Stimulated activated CD4-positive, alpha-beta T cell treated with anti-CD3 and anti-CD28 coated beads, Interleukin-12 subunit alpha, Interleukin-12 subunit beta, amount 100 ng/mL, for 48 hours (primary cell): ENCODE measurements at places on chromosomes 5 and 9.

DNA sequence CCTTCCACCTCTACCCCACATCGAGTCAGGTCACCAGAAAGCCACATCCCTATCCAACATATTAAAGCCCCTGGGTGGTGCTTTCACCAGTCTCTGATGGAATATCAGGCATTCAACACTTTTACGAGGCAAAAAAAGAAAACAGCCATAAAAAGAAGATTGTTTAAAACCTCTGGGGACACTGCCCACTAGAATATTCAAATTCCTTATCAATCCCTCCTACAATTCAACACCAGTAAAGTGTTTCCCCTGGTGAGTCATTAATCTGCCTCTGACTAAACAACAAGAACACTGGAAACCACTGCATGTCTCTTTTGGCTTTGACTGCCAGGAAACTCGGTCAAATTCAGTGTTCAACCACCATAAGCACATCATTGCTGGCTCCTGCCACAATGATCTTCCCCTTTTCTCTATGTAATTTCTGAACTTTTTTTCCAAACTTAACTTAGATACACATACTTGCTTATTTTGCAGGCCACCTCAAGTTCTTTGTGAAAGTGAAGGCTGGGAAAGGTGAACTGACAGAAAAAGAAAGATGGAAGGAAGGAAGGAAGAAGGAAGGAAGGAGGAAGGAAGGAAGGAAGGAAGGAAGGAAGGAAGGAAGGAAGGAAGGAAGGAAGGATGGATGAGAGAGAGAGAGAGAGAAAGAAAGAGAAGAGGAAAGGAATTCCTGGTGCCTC is 105.3 kb downstream of the PAX5 start:
- DNase-seq, result no peak

GRCh38 chr5:81906086-81906485 is 65.7 kb upstream of the ATG10 start:
- DNase-seq, result no peak

GRCh38 chr5:57772512-57772911 is 289.9 kb upstream of the ACTBL2 start:
- no peak for DNase-seq

- DNase-seq, result no peak
Observed at GRCh38 chr5:89878140-89879132, 531.1 kb downstream of the CETN3 start.

DNA sequence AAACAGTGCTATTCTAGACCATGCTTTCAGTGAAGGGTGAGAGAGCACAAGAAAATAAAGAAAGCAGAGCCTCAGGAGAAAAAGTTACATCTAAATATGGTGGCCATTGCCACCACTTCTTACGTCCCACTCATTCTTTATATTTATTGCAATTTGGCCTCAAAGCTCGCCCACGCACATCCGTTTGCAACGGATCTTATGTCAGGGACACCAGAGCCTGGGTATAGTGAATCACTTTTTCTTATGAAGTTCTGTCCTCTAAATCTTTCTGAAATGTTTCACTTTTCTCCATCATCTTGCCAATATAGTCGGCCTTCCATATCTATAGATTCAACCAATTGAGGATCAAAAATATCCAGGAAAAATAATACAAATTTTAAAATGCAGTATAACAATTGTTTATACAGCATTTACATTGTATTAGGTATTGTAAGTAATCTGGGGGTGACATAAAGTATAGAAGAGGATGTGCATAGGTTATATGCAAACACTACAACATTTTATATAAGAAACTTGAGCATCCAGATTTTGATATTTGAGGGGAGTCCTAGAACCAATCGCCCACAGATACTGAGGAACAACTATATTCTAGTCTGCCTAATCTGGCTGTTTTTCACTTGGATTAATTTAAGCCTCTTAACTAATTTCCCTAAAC is 35.2 kb downstream of the GOLPH3 start:
- DNase-seq, result peak; percentile 66

- DNase-seq, result no peak
Observed at GRCh38 chr9:21852754-21853153, 50.3 kb downstream of the MTAP start.

GRCh38 chr5:107388141-107388861 is 282.4 kb downstream of the EFNA5 start:
- no peak for DNase-seq

GRCh38 chr9:116342061-116342460 is 188.5 kb downstream of the PAPPA start:
- no peak for DNase-seq

GRCh38 chr5:158725297-158725851 is 374.3 kb downstream of the EBF1 start:
- DNase-seq, result no peak

DNA sequence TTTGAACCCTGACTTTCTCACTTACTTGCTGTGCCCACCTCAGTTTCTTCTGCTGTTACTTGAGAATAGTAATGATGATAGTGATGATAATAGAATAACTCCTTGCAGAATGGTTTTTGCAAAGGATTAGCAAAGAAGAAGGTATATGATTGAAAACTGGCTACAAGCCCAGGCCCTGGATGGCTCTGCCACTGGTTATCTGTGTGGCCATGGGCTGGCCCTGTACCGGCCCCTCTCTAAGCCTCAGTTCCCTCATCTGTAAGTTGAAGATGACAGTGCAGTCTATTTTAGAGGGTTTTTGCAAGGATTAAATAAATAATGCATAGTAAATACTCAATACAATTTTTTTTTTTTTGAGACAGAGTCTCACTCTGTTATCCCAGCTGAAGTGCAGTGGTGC is 6.2 kb downstream of the TTLL11 start:
- no peak for DNase-seq

DNA sequence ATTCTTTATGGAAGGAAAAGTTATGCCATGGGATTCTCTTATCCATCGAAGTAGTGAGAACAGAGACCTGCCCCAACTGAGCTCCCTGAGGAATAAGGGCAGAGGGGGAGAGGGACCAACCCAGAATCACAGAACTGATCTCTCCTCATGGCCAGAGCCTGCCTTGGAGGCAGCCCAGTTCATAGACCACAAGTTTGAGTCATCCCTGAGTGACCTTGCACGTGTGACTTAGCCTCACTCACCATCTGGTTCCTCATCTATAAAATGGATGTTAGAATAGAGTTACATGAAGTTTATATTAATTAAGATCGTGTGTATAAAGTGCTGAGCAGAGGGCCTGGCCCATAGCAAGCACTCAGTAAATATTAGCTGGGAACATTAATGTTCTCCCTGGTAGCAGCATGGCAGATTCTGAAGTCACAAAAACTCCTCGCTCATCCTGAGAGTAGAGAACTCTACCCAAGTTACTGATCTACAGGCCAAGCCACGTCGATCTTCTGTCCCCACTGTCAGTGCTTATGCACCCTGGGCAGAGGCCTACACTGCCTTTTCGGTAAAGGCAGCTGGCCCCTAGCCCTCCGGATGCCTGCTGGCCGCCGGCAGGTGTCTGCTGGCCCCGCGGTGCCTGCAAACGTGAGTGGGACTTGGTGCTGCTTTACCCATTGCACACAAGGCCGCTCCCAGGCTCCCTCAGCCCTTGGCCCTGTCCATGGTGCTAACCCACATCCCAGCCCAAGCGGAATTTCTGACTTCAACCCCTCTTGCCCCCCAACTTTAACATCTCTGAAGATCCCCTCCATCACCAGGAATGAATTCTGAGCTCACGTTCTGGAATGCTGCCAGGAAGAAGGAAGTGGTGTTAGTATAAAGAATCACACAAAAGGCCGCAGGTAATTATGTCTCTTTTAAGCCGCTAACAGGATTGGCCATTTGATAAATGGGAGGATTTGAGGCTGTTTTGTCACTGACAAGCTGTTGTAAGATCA is 61.1 kb upstream of the ARAP3 start:
- DNase-seq, result no peak

DNA sequence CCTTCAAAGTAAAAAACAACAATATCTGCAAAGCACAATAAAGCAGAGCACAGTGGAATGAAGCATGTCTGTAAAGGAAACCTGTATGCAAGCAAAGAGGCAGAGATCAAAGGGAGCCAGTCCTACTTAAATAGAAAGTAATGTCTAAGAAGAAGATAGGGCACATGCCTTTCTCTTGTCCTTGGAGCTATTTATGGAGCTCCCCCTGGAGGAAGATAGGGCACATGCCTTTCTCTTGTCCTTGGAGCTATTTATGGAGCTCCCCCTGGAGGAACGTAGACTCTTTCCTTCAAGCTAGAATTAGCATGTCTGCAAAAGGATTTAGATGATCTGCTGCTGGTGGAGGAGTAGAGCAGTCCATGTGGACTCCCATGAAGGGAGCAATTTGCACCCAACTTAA is 168.1 kb upstream of the RASEF start:
- DNase-seq, result no peak

DNA sequence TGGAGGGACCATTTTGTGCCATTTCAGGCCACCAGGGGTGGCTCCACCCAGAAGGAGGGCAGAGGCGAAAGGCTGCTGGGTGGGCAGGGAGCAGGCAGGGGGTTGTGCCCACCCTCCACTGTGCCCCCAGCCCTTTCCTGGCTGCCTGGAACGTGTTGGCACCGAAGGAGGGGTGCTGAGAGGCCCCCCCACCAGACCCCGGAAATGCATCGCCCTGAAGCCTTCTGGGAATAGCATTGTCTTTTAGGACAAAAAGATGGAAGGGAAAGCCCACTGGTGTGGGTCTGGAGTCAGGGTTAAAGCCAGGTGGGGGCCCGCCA is 5.1 kb downstream of the NOXA1 start:
- DNase-seq, result no peak

DNA sequence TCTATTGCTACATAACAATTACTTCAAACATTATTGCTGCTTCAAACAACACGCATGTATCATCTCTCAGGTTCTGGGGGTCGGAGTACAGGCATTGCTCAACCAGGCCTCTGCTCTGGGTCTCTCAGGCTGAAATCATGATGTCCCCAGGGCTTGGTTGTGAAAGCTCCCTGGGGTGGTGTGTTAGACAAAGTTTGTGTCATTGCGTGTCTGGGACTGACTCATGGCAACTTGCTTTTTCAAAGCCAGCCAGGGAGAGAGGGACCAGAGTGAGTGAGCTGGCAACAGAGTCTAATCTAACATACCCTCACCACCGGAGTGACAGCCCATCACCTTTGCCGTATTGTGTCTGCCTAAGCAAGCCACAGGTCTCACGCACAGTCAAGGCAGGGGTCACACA is 259.2 kb upstream of the NFIL3 start:
- no peak for DNase-seq

GRCh38 chr9:101453776-101454570 is 18.4 kb upstream of the ALDOB start:
- DNase-seq, result no peak

GRCh38 chr9:7811677-7812076 is 12.1 kb upstream of the DMAC1 start:
- DNase-seq, result no peak

- DNase-seq, result no peak
Observed at GRCh38 chr9:69176471-69177171, 2.5 kb downstream of the TJP2 start.

- no peak for DNase-seq
Observed at GRCh38 chr5:125064621-125065438, 318.4 kb upstream of the ZNF608 start.

GRCh38 chr9:108182950-108183381 is 672.8 kb downstream of the ACTL7B start:
- DNase-seq, result no peak
